ENCODE measurements at places on chromosomes 11 and 22.

DNA sequence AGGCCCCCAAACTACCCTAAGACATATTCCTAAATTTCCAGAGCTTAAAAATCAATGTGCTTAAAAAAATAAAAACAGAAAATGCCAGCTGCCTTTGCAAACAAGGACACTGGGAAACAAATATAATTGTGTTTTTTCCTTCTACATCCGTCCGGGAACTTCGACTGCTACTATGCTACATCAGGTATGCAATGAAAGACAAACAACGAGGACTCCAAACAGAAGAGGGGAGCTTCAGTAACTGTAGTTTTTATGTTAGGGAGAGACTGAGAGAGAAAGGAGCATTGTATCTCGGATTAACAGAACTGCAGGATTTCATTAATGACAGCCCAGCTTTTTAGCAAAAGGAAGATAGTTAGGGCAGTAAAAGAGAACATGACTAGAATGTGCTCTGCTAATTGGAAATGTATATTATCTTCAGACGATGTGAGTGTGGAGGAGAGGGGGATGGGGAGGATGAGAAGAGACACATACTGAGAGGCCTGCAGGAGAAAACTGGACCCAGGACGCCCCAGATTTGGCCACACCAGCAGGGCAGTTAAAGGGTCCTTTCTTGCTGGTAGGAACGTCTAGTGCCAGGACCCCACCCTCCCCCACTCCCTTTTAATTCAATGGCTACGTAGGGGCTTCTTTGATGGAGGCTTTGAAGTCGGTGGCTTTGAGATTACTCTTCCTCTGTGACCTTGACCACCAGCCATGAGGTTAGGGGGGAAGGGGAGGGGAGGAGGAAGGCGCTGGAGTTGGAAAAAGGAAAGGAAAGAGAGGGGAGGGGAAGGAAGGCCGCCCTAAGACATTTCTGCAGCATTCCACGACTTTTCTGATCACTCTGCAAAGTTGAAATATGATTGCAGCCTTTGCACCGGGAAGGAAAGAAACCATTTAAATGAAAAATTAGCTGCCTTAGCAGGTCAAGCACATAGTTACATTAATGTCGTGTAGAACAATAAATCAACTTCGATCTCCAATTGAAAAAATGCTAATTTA, 187.1 kb downstream of the BLID start:
- no peak for DNase-seq

GRCh38 chr11:116618461-116618860, 154.3 kb downstream of the BUD13 start:
- DNase-seq: no peak

DNA sequence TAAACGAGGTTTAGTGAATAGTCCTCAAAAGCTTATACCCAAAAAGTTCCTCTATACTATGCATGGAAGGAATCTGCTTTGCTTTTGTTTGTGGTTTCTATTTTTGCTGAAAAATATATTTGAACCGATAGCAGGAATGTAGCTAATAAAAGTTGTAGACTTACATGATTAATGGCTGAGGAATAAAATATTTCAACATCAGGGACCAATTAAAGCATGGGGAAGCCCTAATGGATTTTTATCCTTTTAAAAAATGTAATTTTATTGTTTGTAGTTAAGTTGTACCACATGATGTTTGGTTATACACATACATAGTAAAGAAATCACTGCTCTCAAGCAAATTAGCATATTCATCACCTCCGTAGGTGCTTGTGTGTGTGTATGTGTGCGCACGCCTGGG, 295.3 kb upstream of the CNTN5 start:
- no peak for DNase-seq

DNA sequence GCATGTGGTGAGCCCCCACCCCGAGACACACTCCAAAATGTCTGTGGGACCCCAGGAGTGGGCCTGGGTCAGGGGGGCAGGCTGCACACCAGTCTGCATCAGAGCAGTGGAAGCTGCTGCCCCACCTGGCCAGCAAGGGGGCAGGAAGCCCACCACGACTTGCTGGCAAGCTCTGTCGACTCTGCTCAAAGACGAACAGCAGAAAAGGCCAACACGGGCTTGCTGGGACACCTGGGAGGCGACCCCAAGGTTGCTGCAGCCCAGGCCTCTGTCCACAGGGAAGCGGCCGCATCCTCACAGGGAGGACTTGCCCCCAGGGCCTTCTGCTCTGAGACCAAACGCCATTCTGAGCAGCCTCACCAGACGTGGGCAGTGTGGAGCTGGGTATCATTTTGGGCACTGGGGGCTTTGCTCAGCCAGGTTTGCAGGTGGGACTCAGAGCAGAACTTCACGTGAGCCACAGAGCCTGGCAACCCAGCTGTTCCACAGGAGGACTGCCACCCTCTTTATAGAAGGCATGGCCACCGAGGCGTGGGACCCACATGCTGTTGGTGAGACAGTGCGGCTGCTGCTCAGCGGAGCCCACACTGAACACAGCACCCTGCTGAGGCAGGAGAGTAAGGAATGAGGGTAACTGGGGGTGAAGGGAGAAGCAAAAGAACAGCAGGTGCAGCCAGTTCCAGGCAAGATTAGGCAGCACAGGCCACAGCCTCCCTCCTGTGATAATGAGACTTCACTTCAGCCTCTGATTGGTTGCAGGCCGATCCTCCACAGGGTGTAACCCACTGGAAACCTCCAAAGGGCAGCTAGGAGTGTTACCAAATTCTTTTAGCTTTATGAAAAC, 11.0 kb downstream of the IL17REL start:
- DNase-seq: no peak

GRCh38 chr11:56783448-56784041, 35.0 kb upstream of the OR9G4 start:
- peak; percentile 64 for DNase-seq

DNA sequence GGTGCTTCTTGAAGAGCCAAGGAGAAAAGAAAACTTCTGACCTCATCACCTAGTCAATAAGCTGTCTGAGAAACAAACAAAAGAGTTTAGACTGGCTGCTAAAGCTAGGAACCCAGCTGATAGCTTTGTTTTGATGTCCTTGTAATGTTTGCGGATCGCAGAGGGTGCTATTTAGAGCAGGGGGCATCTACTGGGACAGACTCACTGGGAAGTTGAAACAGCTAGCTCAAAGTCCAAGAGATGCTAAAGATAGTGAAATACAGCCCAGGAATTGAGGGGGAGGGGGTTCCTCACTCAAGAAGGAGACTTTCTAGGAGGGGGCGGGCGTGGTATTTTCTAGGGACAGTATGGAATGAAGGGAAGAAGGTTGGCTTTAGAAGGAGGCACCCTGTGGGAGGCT, 18.9 kb downstream of the ZBTB16 start:
- DNase-seq: no peak

- DNase-seq: no peak
Measured at GRCh38 chr11:57207168-57207567, 25.4 kb downstream of the LRRC55 start.

- no peak for DNase-seq
Measured at GRCh38 chr22:43477966-43478365, 66.2 kb downstream of the MPPED1 start.

DNA sequence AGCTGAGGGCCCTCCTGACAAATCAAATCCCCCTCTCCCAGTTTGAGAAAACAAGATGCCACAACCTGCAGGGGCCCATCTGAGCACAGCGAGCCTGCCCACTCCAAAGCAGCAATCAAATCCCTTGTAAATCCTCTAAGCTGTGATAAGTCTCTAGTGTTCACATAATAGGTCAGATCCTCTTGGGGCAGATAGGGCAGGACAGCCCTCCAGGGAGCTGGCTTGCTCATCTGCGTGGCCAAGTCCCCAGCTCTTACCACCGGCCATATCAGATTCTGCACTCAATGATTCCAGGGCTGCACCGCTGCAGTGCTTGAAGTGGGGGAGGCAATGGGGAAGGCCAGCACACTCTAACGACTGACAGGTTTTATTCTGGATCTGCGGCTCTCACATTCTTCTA, 29.6 kb upstream of the FLI1 start:
- DNase-seq: no peak

GRCh38 chr22:37657590-37658132, 862 bp upstream of the PDXP start:
- DNase-seq: peak; percentile 20

DNA sequence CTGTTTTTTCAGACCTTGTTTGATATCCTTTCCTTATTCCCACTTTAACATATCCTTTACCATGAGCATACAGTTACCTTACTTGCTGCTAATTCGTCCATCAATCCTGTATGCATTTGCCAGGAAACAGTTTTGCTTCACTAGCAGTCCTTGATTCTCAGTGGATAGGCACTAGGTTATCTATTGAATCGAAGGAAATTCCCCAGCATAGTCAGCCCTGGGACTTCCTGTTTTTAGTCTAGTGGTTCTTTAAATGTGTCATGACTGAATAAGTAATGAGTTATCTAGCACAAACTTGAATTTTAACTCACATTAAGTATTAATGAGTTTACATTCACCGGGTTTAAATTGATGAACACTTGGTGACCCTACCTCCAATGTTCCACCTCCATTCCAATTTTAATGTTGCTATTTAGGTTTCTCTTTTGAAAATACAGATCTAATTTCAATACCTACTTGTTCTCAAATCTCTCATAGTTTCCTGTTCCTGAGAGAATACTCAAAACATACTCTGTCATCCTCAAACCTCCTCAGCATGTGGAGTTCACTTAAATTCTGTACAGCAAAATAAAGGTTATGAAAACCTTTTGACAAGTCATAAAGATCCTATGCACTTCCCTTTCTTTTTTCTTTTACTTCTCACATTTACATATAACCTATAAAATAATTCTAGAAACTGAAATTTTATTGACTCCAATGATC, 1375.1 kb upstream of the TENM4 start:
- DNase-seq: no peak

GRCh38 chr11:113796663-113797259, 17.2 kb downstream of the CLDN25 start:
- peak; percentile 57 for DNase-seq

DNA sequence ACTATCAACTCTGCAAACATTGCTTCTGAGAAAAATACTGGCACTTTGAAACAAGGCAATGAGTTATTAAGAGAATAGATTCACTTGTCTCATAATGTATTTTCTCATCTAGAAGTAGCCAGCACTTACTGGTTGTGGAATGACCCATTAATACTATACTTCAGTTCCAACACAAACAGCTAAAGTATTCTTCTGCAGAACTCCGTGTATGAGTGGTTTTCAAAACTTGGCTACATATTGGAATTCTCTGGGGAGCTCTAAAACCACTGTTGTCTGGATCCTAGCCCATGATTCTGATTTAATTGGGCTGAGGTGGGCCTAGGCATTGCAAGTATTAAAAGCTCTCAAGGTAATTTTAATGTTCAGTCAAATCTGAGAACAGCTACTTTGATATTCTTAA, 1416.4 kb upstream of the RAG2 start:
- peak; percentile 8 for DNase-seq

DNA sequence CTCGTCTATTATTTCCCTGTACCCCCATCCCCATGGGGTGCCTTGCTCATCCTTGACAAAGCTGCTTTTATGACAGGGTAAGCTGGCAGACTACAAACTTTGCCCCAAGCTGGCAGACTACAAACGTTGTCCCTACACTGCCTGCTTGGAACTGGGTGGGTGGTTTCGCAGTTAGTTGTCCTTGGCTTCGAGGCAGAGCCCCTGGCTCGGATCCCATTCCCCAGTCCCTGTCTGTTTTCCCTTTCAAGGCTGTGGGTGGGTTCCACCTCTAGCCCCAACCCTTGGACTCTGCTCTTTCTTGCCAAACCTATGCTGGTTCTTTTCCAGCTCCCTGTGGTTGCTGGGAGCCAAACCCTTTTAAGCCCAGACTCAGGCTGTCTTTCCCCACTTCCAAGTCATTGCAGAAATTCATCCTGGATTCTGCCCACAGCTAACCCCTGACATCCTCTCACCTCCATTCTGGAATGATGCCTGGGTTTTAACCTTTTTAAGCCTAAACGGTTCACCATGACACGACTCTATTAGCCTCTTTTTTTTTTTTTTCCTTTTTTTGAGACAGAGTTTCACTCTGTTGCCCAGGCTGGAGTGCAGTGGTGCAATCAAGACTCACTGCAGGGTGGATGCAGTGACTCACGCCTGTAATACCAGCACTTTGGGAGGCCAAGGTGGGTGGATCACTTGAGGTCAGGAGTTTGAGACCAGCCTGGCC, 9.2 kb upstream of the RBM14 start:
- DNase-seq: peak; percentile 86

DNA sequence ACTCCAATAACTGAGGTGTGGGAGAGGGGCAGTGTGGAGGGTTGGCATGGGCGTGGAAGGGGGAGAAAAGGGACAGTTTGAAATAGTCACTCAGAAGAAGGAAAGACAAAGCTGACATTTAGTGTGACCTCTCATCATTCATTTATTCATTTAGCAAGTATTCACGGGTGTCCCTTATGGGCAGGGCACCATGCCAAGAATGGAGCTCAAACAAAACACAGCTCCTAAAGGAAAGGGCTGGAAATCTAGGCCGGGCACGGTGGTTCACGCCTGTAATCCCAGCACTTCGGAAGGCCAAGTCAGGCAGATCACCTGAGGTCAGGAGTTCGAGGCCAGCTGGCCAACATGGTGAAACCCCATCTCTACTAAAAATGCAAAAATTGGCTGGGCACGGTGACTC, 19.4 kb upstream of the DGKZ start:
- no peak for DNase-seq

DNA sequence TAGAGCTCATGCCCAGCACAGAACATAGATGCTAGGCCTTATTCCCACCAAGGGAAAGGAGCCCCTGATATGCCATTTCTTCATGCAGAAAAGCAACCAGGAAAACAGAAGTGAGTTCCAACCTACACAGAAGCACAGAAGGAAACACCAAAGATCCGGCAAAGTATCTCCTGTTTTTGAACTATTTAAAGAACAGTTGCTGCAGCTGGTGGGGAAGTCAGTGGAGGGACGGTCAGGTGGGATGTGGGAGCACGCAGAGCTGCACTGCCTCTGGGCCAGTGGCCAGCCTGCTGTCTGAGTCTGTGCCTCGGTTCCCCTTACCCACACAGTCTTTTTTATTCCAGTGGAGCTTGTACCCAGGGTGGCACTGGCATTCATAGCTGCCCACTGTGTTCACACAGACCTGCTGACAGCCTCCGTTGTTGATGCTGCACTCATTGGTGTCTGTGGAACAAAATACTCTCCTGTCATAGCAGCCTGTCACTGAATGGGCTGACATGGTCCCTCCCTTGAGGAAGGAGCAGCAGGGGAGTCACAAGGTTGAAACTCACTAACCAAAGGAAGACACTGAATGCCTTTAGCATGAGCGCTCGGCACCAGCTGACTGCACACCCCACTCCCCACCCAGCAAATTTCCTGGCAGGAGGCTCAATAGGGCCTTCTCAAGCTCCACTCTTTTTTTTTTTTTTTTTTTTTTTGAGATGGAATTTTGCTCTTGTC, 37.9 kb downstream of the SCUBE2 start:
- DNase-seq: peak; percentile 58

GRCh38 chr11:63683133-63683991, 2.1 kb downstream of the RTN3 start:
- peak; percentile 50 for DNase-seq

Measured in AG10803 (cell line).